ENCODE measurements at places on chromosomes 3 and 15.
A peak's percentile ranks its signal among the peaks of the same experiment; 100 is the strongest.

DNA sequence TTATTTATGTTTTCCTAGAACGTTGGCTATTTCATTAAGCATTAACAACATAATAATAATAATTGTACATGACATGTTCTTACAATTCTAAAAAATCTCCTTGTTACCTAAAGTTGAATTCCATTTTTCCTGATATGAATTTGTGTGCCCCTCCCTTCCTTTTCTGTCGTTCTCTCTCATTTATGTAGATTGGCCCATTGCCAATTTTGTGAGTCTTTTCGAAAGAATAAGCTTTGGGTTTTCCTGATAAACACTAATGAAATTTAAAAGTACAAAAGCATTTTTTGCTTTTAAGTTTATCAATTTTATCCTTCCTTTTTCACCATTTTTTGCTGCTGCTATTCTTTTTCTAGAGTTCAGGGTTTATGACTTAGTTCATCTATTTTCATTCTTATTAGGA is 44.9 kb downstream of the PRR23E start:
- DNase-seq: no peak

DNA sequence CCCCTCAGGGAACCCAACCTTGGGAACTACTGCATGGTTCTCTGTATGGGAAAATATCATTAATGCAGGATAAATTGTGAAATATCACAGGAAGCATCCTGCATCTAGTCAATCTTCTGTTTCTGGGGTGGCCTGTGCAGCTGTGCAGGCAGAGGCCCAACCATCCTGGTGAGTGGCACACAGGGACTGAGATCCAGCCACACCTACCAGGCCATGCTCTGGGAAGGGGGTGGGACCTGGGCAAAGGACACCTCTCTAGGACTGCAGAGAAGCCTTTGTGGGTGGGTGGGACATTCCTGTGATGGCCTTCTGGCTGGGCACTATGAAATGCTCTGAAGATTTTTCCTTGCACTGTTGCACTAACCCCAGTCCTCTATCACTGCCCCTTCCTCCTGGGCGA is 26.8 kb downstream of the CCRL2 start:
- DNase-seq: no peak

GRCh38 chr15:71444866-71445590 is 329.8 kb downstream of the THSD4 start:
- DNase-seq: peak; percentile 52

DNA sequence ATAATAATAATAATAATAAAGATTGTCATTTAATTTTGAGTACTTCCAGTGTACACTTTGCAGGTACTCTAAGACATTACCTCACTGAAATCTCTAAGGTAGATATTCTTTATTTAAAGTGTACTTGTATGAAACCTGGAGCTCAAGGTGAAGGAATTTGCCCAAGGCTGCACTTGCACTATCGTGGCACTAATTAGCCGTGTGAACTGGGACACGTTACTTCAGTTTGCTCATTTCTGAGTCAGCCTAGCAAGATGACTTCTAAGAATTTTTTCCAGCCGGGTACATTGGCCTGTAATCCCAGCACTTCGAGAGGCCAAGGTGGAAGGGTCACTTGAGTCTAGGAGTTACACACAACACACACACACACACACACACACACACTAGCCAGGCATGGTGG is 33.5 kb downstream of the MLH1 start:
- DNase-seq: no peak

GRCh38 chr15:25770618-25771337 is 92.3 kb downstream of the ATP10A start:
- DNase-seq: no peak

- no peak for DNase-seq
Observed at GRCh38 chr15:99980752-99981151, 247.5 kb upstream of the LYSMD4 start.

DNA sequence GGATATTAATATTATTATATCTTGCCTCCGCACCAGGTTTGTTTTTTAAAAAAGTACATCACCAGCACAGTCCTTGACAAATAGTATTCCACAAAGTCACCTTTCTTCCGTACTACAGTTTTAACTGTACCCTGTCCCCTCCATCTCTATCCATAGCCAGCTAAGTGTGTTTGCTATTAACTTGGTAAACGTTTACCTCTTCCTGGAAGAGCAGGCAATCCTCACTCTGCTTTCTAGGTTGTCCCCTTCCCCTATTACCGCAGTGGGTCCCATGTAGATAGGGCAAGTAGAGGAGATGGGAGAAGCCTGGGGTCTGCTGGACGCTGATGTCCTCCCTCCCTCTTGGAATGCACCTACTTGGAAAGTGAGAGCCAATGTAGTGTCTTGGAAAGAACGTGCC is 83.9 kb upstream of the ETV5 start:
- no peak for DNase-seq

GRCh38 chr3:15273227-15273626 is 59.2 kb downstream of the SH3BP5 start:
- DNase-seq: no peak

DNA sequence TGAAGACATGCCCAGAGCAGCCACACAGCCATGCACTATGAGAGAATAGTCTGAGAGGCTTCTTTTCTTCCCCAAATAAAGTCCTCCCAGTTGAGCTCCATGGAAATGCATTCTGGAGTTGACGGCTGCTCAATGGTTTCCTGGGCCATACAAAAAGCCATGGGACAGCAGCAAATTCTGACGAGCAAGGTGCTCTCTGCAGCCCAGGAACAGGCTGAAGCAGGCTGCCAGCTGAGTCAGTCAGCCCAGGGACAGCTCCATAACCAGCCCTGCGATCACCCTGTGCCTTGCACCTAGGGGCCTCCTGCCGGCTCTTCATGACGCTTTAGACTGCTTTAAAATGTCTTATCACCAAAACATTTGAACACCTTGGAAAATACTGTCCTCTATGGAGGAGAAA is 256.3 kb upstream of the CHRNA7 start:
- no peak for DNase-seq

- no peak for DNase-seq
Observed at GRCh38 chr3:83048556-83048955, 1287.1 kb upstream of the GBE1 start.

GRCh38 chr15:65066635-65067316 is 1.0 kb downstream of the RASL12 start:
- DNase-seq: no peak

DNA sequence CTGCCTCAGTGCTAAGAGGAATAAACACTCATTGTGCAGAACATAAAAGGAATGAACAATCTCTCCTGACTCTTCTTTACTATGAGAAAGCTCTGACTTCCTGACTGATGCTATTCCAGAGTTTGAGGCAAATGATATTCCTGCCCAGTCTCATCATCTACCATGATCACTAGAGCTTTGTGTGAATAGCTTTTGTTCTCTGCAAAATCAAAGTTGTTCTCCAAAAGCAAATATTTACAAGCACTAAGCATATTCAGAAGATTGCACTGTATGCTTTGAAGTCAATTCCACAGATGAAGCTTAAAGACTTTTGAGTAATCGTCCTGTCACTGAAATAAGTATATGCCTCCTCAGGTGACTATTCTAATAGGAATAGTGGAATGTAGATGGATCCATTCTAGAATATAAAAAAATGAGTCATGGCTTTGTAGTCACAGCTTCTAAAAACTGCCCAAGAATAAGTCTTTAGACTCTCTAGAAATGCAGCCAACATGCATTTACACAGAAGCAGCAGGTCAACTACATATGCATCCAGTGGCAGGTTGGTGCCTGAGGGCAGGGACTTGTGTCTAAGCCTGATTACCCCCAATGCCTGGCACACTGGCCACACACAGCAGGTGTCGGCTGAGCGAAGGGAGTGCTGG is 34.6 kb downstream of the TNFAIP8L3 start:
- DNase-seq: no peak

DNA sequence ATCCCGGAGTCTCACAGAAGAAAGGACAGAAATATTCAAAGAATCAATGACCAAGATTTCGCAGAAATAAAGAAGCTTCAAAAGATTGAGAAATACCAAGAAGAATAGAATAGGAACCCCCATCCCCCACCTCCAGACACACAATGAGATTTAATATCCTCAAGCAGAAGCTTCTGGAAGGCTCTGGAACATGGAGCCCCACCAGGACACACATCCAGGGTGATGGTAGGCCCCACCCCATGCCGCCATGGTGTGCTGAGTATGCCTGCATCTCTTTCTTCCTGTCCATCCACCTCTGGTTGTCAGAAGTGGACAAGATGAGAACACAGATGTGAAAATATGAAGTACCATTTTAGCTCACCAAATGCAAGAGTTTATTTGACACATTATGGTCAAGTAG is 19.3 kb downstream of the PRR23E start:
- no peak for DNase-seq

GRCh38 chr3:168273036-168273435 is 177.3 kb upstream of the GOLIM4 start:
- no peak for DNase-seq

DNA sequence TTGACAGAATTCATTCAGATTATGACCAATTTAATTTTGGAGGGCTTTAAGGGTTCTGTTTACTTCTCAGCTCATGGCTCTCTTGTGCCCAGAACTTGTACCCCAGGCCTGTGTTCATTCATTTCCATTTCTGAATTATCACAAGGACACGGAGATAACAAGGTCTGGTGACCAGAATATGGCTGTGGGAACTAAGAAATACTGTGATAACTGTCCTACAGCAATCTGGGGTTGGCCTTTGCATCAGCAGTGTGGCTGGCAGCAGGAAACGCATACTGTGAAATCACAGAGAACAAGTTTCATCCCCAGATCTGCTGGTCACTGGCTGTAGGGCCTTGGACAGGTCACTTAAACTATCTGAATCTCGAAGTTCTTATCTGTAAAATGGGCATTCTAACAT is 41.8 kb upstream of the TPM1 start:
- DNase-seq: no peak

DNA sequence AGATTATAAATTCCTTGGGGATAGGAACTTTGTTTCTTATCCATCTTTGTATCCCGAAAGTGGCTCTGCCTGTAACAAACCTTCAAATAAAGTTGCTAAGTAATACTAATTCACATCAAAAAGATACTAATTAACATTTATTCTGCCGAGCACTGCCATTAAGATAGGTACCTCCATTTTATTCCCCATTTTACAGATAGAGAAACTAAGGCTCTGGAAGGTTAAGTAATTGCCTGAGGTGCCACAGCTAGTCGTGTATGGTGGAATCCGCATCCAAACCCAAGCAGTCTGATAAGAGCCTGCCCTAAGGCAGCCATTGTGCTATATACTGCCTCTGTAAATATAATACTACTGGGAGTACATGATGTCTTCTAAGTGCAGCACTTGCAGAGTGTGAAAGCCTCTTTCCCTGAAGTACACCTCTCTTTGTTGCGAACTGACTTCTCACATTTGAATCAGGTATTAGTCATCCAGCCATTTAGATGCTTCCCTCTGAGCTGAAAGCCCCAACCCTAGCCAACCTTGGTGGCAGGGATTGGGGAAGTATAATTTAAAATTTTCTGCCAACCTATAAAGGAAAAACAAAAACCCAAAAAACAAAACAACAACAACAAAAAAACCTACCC is 78.5 kb upstream of the CHD2 start:
- DNase-seq: no peak

- peak; percentile 46 for DNase-seq
Observed at GRCh38 chr3:196969660-196970546, 1.3 kb upstream of the PIGZ start.

- DNase-seq: no peak
Observed at GRCh38 chr15:98146031-98146820, 185.7 kb downstream of the ARRDC4 start.

DNA sequence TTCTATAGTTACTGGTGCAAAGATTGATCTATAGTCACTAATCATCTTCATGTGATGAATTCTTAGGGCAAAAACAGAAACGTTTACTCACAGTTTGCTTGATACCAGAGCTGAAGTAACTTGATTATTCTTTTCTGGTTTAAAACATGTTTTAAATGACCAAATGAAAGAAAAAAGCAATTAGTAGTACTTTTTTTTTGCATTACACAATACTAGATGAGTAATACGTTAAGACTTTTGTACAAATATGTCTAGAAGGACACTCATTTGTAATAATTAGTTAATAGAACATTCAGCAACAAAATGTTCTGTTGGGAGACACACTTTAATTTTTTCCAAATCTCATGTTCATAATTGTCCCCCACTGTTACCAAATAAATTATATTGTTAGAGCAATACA is 523.2 kb downstream of the SOX2 start:
- no peak for DNase-seq

GRCh38 chr15:76974456-76975036 is 20.4 kb upstream of the PSTPIP1 start:
- DNase-seq: no peak

DNA sequence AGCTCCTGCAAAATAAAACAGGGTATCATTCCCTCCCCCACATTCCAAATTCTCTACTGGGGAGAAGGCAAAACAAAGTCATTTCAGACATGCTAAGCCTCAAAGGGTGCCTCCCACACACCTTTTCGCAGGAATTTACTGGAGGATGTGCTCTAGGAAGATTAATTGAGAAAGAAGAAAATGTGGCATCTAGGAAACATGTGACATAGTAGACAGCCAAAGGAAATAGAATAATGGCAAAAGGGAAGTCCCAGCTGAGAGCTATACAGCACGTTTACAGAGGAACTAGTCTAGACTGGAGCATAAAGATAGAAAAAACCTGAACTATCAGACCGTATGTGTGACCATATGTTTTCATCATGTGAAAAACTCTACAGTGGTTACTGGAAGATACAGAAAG is 58.8 kb upstream of the MELTF start:
- no peak for DNase-seq

DNA sequence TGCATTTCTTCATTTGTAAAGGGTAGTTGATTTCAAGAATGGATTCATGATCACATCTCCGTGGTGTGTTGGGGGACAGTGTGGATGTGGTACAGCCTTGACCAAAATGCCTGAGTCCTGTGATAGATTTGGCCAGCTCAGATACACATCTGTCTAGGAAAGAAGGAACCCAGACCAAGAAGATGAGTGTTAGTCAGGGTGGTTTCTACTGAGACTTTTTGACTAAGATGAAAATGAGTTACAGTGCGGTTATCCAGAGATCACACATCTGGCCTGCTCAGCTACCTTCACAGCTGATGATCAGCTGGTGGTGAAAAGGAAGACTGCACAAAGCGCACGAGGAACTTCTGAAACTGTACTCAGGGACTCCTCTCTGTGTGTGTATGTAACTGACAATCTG is 68.0 kb downstream of the FNDC3B start:
- peak; percentile 56 for DNase-seq

DNA sequence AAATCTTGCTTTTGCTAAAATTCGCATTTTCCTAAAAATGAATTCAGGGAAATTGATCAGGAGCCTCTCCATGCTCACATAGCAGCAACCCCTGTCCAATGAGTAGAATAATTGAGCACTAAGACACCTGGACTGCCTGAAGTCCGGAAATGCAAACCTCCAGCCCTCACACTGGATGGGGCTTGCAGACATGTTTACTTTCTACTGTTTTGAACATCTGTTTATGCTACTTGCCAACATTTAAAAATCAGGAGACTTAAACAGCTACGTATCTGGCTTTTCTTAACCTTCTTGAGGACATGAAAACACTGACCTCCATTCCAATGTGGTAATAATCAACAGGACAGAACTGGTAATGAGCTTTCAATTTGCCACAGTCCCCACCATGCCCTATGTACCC is 184.4 kb downstream of the SHOX2 start:
- no peak for DNase-seq

- no peak for DNase-seq
Observed at GRCh38 chr15:70583006-70583405, 180.4 kb downstream of the UACA start.
